ENCODE measurements at places on chromosomes 4 and X.

- no peak for DNase-seq
Measured at GRCh38 chr4:154001193-154001592, 212.3 kb upstream of the SFRP2 start.

DNA sequence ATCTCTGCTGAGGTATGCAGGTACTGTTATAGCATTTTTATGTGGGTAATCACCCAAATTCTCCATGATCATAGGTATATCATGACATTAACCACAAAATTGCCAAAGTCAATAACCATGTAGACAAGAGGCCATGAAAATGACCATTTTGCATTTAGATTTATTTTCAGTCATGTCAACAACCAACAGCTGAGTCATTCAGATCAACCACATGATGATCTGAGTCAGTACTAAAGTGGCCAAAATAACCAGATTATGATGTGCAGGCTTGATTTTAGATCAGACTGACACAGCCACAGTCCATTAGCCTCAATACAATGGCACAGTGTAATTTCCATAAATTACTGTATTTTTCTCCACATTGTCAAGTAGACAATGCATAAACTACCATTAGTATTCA is 240.5 kb downstream of the GRIA3 start:
- peak; percentile 8 for DNase-seq

DNA sequence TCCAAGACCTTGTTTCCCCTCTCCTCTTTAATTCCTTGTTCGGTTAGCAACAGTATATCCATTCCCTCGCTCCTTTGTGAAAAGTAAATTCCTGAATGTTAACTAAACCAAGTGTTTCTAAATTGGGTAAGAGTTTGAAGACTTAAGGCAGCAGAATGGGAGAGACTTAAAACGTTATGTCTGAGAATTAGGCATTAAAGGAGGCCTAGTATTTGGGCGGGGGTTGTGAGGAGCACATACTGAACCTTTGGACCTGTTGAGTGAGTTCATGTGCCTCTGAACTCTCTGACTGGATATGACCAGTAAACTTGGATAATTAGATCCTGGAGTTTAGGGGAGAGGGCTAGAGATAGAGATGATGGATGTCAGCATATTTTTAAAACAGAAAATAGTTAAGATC is 1.2 kb downstream of the MSMO1 start:
- DNase-seq = no peak

GRCh38 chrX:2483398-2484060 is 17.2 kb downstream of the DHRSX start:
- no peak for DNase-seq

DNA sequence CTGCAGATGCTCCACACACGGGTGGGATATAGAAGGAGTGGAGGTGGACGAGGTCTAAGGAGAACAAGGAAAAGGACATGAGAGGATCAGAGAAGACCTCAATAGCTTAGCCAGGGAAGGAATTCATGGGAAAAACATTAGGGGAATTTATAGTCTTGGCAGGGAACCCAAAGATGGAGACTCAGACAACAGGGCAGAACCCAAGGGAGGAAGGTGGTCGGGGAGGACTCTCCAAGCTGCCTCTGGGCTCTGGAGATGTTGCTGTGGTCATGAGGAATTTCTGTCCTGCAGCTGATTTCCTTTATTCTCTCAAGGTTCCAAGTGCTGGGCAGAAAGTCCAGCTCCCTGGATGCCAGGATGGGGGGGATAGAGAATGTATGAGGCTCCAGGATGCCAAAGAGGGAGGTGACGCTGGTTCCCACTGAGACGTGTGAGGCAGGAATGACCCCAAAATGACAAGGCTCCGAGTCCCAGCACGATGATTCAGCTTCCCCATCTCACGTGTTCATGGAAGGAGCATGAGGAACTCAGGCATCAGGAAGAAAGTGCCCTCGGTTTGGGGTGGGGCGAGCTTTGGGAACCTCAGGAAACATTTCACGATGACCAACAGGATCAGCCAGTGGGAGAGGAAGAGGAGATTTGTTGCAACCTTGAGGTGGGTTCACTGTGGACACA is 57.0 kb upstream of the PPP2R3B start:
- no peak for DNase-seq

DNA sequence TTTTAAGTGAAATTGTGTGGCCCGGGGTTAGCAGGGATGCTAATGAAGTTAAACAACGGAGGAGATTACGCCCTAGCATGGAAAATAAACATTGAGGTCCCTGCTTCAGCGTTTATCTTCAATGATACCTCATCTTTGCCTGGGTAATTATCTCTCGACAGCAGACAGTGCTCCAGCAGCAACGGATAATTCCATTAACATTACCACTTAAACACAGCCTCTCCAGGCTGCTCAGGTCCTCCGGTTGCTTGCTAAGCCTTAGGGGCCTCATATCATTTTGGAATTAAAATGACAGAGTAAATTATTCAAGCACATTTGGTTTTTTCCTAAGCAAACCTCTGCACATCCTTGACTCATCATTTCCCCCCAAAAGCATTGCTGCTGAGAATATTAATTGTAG is 281.5 kb upstream of the KLF3 start:
- DNase-seq = no peak

GRCh38 chr4:115292320-115293092 is 179.1 kb upstream of the NDST4 start:
- no peak for DNase-seq

DNA sequence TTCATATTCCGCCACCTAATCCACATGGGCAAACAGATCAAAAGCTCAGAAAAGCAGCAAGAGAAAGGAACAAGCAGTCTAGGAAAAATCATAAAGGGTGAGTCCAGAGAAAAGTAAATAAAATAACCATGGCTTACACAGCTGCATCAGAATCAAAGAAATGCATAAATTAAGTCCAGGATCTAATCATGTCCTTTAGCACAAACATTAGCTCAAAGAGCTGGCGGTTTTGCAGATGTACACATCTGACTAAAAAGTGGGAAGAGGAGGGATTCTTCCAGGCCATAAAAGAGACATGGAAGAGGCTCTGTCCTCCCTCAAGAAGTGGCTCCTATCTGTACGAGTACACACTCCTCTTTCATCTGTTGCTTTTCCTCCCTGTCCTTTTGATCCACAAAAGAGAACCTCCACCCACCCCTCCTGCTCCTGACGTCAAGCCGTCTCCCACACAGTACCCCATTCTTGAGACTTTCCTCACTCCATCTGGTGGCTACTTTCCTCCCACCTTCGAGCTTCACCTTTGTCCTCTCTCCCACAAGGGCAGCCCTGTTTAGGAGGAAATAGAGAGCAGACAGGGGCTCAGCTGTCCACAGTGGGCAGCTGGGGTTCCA is 92.5 kb downstream of the RASL11B start:
- no peak for DNase-seq

GRCh38 chrX:130173190-130173895 is 1.6 kb downstream of the RAB33A start:
- no peak for DNase-seq

DNA sequence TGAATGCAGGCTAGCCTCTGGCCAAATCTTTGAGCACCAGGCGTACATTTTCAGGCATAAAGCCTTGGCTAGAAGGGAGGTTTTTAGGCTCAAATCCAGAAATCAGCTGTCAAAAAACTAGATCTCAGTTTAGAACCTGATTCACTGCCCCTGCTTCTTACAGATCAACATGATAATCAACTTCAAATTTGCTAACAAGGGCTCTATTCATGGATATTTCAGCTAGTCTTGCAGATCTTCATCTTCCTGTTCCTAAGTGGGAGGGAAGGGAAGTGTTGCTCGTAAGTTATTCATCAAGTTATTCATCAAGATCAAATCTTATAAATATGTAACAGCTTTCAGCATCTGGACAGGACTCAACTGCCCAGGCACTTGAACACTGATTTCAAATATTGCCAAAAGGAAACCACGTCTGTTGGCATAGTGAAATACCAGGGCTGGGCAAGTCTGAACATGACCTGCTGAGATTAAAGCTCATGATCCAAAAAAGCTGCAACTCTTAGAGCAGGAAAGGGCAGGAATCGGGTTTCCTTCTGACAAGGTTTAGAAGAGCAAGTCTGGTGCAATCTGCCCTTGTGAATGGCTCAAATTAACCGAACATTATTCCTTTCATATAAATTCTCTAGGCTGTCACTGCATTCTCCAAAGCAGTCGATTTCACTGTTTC is 200.3 kb downstream of the PDGFC start:
- DNase-seq = no peak

DNA sequence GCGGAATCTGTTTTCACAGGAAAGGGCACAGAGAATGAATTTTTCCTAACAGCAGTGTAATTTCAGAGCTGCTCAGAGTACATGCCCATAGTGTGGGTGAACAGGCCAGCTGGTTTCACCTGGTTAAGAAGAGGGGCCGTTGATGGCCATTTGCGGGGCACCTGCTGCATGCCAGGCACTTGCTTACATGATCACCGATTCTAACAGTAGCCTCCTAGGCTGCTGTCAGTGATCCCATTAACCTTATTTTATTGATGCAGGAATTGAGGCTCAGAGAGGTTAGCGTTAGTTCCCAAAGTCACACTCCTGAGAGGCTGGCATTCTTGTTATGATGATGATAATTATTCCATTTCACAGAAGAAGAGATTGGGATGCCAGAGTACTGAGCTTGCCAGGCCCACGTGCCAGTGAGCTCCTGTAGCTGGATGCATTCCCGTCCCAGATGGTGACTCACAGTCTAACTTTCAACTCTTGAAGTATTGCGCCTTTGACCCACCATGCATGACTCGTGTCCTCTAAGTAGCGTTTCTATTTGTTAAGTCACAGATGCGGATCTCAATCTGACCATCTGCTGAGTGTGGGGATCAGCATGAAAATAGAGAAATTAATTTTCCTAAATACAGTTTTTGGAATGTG is 76.5 kb downstream of the PSAPL1 start:
- DNase-seq = peak; percentile 69

- DNase-seq = no peak
Measured at GRCh38 chr4:68288393-68288740, 42.9 kb upstream of the TMPRSS11B start.

GRCh38 chrX:150299579-150299978 is 63.5 kb upstream of the MAMLD1 start:
- no peak for DNase-seq

GRCh38 chr4:147123146-147123545 is 177.5 kb upstream of the TTC29 start:
- no peak for DNase-seq

GRCh38 chrX:2559124-2559523 is 58.3 kb upstream of the DHRSX start:
- DNase-seq = no peak

- no peak for DNase-seq
Measured at GRCh38 chr4:138851391-138852335, 163.9 kb upstream of the NOCT start.

DNA sequence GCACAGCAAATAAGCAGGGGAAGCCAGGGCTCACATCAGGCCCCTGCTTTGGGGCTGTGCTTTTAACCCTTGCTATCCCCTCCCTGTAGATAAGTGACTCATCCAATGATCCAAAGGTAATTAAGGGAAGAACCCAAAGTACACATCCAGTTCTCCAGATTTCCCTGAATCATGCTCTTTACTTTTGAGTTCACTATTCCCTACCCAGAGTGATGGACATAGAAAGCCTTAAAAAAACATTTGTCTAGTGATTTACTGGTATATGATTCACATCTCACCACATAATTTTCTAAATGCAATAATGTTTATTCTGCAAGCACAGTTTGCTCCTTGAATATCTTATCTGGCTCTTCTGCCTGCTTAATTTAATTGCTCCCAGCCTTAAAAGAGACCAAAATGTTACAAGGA is 136.2 kb downstream of the PPP3CA start:
- DNase-seq = no peak

DNA sequence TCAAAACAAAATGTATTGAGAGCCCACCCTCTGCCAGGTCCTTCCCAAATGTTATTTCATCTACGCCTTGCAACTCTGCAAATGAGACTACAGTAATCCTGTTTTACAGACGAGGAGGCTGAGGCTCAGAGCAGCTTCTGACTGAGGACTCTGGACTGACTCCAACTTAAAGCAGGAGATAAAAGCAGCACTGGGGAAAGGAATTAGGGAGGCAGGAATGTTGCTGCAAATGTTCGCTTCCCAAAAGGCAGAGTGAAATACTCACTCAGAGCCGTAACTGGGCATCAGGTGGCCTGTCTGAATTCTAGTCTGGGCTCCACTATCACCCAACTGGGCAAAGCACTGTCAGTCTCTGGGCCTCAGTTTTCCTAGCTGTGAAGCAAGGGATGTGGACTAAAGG is 94.7 kb upstream of the SRD5A3 start:
- no peak for DNase-seq

DNA sequence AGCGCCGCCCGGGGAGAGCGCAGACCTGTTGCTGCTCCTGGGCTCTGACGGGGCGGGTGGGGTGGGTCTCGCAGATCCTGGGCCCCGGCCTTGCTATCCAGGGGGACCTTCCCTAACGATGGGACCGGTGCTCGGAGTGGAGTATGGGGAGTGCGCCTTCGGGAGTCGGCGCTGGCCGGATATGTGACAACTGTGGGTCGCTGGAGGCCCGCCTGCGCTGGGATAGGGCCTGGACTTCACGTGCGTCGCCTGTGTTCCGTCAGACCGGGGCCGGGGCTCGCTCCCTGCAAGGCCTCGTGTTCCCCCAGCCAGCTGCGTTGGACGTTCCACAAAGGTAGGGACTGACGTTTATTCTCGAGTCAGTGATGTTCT is 1.3 kb downstream of the TBL1X start:
- no peak for DNase-seq

- DNase-seq = no peak
Measured at GRCh38 chr4:3202836-3203820, 45.8 kb upstream of the MSANTD1 start.

GRCh38 chr4:165384598-165384997 is 5.8 kb downstream of the CPE start:
- DNase-seq = no peak

DNA sequence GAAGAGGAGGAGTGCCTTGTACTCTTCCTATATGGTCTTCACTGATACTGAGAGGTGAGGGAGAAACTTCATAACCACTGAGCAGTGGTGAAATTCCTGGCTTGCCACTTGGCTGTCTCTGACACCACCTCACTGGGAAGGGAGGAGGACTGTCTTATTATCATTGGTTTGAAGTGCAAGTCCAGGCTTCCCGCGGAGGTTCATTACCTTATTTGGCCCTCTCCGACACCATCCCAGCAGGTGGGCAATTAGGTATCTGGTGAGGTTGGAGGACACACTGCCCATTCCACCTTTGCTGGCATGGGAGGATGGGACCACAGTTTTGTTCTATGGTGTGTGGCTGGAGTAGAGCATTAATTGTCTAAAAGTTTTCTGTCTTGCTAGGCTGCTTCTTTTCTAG is 206.1 kb downstream of the LHFPL1 start:
- DNase-seq = no peak

Measured in Panc1 (cell line).